ENCODE measurements at places on chromosomes 12 and 14.

- no peak for DNase-seq
Observed at GRCh38 chr12:12943586-12944260, 8.2 kb downstream of the GPRC5D start.

- DNase-seq, result no peak
Observed at GRCh38 chr14:73227812-73228781, 9.2 kb upstream of the PAPLN start.

DNA sequence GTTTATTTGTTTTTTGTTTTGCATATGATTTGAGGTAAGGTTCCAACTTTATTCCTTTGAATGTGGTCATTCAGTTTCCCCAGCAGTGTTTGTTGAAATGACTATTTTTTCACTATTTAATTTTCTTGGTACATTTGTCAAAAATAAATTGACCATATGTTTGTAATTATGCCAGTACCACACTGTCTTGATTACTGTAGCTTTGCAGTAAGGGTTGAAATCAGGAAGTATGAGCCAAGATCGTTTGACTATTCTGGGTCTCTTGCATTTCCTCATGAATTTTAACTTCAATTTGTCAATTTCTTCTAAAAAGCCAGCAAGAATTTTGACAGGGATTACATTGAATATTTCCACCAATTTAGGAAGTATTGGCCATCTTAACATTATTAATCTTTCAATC, 199.3 kb upstream of the PPFIA2 start:
- DNase-seq, result no peak

DNA sequence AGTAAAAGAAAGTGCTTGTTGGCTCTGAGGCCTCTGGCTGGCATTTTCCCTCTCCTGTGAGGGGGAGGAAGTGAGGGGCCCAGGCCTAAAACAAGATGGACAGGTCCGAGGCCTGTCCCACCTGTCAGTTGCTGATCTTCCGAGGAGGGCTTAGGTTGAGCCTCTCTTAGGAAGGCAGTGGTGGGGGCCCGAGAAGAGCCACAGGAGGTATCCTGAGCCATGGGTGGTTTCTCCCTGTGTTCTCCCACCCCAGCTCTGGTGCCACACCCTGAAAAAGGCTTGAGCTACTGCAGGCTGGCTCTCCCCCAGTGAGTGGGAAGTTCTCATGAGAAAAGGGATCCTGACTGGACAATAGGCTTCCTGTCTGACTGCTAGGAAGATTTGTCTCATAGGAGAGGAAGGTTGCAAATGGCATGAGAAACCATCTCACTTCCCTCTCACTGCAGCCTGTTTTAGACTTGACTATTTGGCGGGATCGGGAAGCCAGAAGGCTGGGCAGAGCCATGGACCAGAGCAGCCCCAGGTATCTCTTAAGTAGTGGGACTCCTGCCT, 72.1 kb upstream of the SRSF5 start:
- DNase-seq, result no peak

DNA sequence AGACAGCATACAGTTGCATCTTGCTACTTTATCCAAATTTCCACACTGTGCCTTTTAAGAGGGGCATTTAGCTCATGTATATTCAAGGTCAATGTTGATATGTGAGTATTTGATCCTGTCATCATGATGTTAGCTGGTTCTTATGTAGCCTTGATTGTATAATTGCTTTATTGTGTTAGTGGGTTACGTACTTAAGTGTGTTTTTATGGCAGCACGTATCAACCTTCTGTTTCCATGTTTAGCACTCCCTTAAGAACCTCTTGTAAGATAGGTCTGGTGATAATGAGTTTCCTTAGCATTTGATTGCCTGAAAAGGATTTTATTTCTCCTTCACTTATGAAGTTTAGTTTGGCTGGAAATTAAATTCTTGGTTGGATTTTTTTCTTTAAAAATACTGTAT, 445.2 kb downstream of the NAV3 start:
- DNase-seq, result no peak

DNA sequence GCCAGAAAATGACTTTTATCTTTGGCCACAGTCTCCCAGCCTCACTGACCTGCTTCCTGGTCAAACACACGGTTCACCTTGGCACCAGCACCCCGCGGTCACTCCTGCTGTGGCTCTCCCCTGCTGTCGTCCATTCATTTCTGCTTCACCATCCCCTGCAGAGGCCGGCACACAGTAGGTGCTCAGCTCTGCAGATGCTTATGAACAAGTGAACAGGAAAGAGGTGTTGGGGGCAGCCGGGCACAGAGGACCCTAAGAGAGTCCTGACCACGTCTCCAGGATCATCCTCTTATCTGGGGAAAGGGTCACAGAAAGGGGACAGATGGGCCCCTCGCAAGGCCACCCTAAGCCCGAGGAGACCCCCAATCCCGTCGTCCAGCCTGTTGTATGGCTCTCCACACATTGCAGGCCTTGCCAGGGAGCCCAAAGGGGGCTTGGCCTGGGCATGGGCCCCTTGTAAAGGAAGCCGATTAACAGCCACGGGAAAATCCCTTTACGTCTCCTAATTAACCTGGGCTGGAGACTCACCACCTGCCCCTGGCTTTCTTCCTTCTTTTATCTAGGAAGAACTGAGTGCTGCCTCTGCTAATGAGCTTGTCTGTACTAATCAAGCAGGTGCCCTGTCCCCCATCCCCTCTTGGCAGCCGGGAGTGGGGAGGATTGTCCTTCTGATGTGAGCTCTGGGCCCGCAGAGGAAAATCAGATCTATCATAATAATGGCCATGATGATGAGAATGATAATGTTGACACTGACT, 119.2 kb downstream of the AACS start:
- no peak for DNase-seq

- no peak for DNase-seq
Observed at GRCh38 chr12:12153596-12153995, 82.9 kb downstream of the BCL2L14 start.

DNA sequence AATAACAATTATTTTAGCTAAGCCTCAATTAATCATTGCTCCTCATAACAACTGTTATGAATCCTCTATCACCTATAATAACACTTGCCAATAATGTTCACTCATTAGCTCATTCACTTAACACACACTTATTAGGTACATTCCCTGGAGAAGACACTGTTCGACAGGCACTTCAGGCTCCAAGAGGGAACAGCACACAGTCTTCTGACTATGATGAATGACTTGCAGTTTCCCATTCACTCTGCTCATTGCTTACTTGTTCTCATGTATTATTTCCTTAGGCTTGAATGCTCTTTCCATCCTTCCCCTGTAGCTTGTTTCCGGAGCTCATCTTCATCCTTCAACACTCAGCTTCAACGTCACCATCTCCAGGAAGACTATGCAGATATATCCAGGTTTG, 437.3 kb downstream of the TMEM132D start:
- no peak for DNase-seq

GRCh38 chr12:4288296-4289131, 15.0 kb downstream of the CCND2 start:
- no peak for DNase-seq

GRCh38 chr14:24075485-24076301, 4.3 kb downstream of the CPNE6 start:
- DNase-seq, result no peak

DNA sequence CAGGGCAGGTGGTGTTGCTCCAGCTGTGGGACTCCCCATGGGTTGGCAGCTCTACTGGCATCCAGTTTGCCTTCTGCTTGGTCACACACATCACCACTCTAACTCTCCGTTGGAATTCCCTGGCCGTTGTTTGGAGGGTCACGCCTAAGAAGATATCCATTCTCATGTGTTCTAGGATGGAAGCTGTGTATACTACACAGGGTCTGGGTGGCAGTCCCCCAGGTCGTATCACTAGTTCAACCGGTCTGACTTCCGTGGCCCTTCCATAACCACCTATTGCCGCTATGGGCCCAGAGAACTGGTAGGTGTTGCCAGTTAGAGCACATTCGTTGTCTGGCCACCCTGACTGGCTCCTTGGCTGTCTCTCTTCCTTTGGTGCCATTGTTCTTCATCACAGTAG, 456.3 kb downstream of the TMEM121 start:
- no peak for DNase-seq

DNA sequence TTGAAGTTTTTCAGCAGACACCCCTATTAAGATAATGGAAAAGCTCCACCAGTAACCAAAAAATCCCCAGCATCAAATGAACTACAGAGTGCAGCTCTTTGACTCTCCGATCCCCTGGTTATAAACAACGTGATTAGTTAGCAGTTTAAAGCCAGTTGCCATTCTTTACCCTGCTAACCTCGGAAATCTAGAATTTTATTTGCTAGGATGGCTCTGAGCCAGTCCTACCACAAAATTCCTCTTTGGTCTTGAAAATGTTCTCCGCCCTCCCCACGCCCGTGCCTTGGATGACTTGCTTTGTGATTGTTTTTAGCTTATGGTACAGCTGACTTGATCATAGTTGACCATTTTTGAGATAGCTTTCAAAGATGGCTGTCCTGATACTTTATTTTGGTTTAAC, 1.2 kb downstream of the KLHDC2 start:
- no peak for DNase-seq

DNA sequence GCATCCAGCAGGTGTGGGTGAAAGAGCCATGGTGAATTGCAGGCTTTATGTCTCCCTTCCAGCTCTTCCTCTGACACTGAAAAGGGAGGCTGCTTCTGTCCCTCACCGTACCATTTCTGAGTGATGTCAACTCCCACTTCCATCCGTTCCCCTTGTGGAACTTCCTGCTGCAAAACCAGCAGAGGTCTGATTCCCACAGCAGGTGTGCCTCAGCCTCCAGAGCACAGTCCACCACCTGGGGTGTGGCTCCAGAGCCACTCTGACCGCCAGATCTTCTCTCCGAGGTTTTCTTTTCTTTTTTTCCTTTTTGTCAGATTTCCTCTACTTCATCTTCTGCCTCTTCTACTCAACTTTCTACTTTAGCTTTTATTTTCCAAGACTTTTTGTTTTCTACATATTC, 62.7 kb downstream of the CDC42BPB start:
- no peak for DNase-seq

GRCh38 chr12:122969676-122970075, 3.4 kb upstream of the ABCB9 start:
- no peak for DNase-seq

DNA sequence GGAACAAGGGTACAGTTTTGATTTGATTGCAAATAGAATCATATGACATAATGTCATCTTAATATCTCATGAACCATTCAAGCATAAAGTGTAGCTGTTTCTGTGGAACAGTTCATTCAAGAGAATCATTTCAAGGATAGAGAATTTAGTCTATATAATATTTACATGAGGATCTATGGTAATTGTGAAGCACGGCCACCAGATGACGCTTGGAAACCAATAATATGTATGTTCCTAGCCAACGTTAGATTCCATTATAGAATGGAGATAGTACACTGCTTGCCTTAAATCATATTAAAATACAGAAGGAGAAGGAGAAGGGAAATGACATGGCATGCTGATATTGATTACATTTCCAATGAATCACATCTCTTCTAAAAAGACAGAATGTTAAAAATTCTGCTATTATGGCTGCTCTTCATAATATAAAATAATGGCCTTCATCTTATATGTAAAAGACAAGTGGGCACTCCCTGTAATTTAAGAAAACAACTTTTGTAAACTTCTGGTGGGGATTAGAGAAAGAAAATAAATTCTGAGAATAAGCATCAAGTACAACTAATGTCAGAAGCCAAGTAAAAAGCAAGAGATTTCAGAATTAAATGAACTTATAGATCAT, 351.0 kb downstream of the NAV3 start:
- DNase-seq, result no peak

DNA sequence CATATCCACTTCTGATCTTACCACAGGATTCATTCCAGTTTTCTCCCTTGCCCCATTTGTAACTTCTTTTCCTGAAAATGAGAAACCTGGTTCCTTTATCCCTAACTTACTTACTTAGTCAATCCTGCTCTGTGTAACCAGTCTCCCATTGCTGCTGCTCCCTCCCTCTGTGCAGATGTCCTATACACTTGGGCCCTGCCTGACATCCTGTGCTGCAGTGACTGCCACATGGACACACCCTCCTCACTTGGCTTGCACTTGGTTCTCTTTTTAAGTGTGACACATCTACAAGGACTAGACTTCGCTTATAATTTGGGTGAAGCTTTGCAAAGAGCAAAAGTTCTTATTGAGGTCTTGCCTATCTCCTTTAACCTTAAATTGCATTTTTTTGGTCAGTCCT, 51.4 kb downstream of the FGD4 start:
- DNase-seq, result no peak

GRCh38 chr14:101561145-101561896, at the start of gene DIO3:
Gene DIO3, plus strand, starts transcription at chr14:101561495.
- no peak for DNase-seq

DNA sequence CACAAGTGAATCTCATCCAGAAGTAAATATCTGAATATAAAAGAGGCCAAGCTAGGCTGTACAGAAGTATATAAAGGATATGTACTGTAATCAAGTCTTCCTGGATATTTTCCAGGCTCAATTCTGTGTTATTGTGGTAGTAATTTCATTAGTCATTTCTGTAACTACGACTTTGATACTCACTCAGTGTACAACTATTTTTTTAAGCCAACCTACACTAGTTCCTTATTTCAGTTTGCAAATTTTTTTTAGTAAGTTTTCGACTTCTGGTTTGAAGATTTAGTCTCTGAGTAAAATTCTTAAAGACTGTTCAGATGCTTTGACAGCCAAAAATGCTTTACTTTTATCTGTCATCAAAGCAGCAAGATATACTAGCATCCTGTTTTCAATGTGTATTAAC, 130.8 kb downstream of the CAPZA3 start:
- no peak for DNase-seq

DNA sequence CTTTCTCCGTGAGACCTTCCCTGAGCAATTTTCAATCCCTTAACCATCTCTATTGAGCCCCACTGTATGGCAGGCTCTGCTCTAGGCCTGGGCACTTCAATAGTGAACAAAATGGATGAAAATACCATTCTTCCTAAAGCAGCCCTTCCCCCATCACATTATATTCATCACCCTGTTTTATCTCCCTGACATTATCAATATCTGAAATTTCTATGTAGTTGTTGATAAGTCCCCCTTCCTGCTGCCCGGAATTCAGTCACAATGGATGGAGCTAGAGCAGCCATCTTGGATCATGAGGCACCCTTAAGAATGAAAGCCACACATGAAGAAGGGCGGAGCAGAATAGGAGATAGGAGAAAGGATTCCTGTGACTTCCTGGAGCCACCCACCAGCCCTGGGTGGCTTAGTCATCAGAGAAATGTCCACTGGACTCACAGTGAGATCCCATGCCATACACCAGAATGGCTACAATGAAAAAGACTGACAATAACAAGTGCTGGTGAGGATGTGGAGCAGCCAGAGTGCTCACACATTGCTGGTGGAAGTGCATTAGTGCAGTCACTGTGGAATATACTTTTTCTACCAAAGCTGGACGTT, 33.9 kb downstream of the SCARB1 start:
- no peak for DNase-seq

DNA sequence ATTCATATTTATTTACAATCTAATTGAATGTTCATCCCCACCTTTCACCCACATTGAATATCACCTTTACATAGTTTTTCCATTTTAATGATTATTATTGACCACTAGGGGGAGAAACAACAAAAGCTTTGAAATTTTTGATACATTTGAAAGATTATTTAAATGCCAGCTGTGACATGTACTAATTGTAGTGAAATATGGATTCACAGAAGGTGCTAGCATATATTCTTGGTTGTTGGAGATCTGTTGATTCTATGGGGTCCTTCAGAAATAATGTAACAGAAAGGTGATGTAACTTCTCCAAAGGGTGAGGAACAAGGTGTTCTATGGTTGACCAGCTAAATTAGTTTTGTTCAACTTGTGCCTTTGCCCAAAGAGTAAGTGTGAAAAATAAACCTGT, 22.4 kb upstream of the GPR33 start:
- DNase-seq, result no peak

GRCh38 chr12:6039894-6040601, 84.4 kb downstream of the VWF start:
- DNase-seq, result no peak
